Glutamatergic neuron (in vitro differentiated cells): ENCODE measurements at places on chromosomes 11 and 22. TPM values are rescaled to one million over a fixed set of nuclear protein-coding genes. Genes with fewer than 3 reads are reported as not detected.

PDGFD gene
- total RNA-seq, result 0.49 TPM

PIWIL4 gene
- 0.69 TPM for total RNA-seq

FANCF gene
- total RNA-seq, result 22.0 TPM

B3GAT1 gene
- 240 TPM for total RNA-seq

KCNC1 gene
- total RNA-seq, result 12.6 TPM

TSGA10IP gene
- total RNA-seq, result not detected

CABP7 gene
- 14.6 TPM for total RNA-seq

CATSPERZ gene
- total RNA-seq, result not detected

OR52N4 gene
- not detected for total RNA-seq

KRTAP5-2 gene
- not detected for total RNA-seq

ZNF214 gene
- total RNA-seq, result 1.8 TPM

GRCh38 chr22:49583886-49584505, 243.7 kb downstream of the BRD1 start:
- no peak for DNase-seq

DNA sequence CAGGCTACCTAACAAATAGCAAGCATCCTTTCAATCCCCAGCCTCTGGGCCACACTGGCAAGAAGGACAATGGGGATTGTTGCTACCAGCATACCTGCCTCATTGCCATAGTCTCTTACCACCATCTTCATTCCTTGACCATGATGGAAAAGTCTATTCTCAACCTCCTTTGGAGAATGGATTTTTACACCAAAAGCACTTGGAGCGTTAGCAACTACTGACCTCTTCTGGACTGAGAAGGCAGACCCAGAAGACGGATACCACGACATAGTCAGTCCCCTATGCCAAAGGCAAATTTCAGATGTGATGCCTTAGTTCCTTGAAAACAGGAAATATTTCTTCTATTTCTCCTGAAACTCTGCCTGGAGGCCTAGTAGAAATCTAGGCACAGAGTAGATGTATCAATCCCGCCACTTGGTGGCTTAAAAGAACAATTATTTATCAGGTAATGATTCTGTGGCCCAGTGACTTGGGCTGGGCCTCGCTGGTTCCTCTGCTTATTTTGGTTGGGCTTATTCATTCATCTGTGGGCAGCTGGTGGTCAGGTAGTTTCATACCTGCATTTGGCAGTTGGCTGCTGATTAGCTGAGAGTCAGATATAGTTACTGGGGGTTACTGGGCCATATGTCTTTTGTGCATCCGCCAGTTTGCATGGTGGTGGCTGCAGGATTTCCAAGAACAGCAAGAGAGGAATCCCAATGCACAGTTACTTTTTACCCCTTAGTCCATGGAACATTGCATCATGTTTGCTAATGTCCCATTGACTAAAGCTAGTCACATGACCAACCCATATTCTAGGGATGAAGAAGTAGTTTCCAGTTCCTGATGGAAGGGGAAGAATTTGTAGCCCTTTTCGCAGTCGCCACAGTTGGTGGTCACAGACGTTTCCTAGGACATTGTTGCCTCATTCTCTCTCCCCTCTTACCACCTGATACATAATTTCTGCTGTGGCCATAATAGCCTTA, 75.2 kb downstream of the DHCR7 start:
- no peak for DNase-seq

- no peak for DNase-seq
Observed at GRCh38 chr11:41189701-41190436, 269.6 kb downstream of the LRRC4C start.

DNA sequence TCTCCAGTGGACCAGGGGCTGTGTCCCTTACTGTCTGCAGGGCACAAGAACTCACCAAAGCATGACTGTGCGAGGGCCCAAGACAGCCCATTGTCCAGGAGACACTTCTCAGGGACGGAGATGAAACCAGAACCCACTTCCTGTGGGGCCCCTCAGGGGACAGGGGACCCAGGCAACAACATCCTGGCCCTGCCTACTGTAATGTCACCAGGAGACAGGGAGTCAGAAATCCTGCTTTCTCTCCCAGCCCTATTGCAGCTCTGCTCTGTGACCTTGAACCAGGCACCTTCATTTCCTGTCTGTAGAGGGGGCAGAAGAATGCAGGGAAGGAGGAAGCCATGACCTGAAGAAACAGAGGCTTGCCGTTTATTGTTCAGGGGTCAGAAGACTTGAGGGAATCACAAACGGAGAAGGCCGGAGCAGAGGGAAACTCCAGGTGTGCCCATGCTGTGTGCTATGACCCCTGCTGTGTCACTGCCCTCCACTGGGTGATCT, 98.0 kb downstream of the NAT10 start:
- DNase-seq, result no peak

DNA sequence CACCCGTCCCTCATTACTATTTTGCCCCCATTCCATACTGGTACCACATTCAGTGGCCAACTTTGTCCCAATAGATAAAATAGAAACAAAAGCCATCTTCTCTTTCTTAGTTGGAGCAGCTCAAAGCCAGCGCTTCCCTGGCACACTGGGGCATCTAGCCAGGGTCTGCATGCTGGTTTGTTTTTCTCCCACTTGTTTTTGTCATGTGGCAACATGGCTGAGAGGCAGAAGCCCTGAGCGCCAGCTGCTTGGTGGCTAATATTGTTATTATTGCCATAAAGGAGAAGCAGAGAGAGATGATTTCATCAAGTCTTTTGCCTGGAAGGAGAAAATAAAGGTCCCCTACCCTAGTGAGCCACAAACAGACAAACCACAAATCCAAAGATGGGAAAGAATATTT, 48.4 kb upstream of the CRTAM start:
- DNase-seq, result no peak

- DNase-seq, result no peak
Observed at GRCh38 chr22:40928657-40929056, 22.5 kb upstream of the RBX1 start.

DNA sequence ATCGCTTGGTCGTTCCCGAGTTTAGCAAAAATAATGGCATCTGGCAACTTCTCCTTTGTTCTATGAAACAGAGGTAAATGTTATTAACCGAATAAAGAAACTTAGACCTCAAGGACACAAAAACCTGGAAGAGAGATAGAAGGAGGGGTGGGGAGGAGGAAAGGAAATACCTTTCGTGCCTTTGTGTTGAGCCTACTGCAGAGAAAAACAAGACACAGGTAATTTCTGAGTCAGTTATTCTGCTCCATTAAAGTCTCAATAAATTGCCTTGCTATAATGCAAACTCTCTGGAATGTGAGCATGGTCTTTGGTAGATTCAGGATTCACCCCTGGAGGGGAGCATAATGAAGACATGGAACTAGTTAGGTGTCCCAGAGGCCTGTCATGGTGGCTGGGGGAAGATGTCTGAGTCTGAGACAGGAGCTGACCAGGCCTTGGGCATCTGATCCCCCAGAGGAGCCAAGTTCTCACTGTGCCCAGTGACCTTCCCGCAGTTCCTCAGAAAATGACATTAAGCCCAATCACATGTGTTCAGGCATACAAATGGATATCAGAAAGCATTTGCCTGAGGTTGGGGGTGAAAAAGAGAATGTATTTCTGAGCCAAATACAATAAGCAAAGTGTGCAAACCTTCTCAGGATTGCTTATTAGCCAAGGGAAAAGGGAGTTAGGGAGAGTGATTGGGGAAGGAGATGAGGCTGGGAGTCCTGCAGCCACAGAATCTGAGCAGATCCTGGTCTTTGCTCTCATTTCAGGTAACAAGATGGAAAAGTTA, 72.6 kb upstream of the CADM1 start:
- DNase-seq, result no peak

- DNase-seq, result no peak
Observed at GRCh38 chr22:26431261-26431995, 2.4 kb downstream of the ASPHD2 start.

GRCh38 chr11:57402188-57403002, 11.9 kb upstream of the PRG2 start:
- no peak for DNase-seq

GRCh38 chr22:23791738-23792645, 5.2 kb downstream of the SMARCB1 start:
- no peak for DNase-seq

GRCh38 chr11:131756479-131757110, 386.2 kb downstream of the NTM start:
- DNase-seq, result no peak

DNA sequence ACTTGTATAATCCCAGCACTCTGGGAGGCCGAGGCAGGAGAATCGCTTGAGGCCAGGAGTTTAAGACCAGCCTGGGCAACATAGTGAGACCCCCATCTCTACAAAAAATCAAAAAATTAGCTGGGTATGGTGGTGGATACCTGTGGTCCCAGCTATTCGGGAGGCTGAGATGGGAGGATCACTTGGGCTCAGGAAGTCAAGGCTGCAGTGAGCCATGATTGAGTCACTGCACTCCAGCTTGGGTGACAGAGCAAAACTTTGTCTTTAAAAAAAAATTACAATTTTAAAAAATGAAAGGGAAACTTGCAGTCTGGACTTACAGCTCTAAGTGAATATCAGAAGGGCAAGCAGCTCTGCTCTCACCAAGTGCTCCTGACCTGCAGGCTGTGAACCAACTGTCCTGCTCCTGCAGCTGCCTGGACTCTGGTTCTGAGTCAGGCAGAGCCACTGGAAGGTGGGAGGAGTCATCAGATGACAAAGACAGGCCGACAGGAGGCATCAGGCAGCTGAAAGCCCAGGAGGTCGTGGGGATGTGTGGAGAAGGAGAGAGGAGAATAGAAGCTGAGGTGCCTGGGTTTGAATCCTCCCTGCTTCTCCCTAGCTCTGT, 9.6 kb downstream of the SMTNL1 start:
- peak; percentile 47 for DNase-seq

- DNase-seq, result no peak
Observed at GRCh38 chr11:13140873-13141655, 131.9 kb downstream of the RASSF10 start.

- DNase-seq, result no peak
Observed at GRCh38 chr11:111414267-111414931, 35.3 kb upstream of the POU2AF1 start.

DNA sequence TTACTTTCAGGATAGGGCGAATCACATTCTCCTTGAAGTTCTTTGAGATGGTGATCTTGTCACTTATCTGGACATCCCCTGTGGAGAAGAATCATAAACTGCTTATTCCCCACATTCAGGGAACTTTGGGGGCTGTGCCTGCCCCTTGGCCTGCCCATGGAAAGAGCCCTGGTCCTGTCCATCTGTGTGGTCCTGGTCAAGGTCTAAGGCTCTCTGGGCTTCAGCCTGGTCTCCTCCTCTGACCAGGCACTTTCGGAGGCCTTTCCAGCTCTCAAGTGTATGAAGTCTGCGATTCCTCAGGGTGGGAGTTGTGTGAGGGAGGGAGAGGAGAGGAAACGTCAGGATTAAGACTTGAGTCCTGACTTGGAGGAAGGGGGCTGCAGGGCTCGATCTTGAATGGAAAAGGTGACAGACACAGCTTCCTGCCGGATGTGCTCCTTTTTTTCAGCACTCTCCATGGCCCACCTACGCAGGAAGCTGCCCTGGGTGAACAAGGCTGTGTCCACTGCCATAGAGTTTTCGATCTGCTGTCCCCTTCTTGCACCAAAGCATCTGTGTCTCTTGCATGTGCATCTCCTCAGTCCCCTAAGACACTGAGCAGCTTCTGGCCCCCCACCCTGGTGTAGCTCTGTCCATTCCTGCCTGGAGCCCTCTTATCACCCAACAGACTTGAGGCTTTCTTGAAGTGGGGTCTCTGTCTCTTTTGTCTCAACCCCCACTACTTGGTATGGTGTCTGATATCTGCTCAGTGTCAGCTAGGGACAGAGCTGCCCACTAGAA, 50.8 kb upstream of the PHOX2A start:
- no peak for DNase-seq

GRCh38 chr11:109697140-109697843, 275.3 kb downstream of the C11orf87 start:
- DNase-seq, result no peak

DNA sequence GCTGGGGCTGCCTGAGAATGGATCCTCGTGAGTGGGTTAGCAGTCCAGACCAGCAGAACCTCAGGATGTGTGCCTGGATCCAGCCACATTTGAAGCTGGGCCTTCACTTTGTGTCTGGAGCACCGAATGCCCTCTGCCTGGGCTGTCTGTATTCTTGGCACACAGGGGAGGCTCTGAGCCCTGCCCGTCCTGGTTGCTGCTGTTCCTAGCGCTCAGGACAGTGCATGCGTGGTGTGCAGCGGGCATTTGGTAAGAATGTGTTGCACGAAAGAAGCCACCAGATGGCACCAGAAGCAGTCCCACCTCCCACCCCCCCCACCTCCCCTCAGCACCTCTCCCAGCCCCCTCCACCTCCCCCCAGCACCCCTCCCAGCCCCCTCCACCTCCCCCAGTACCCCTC, 4.1 kb upstream of the MAPK11 start:
- DNase-seq, result peak; percentile 62

DNA sequence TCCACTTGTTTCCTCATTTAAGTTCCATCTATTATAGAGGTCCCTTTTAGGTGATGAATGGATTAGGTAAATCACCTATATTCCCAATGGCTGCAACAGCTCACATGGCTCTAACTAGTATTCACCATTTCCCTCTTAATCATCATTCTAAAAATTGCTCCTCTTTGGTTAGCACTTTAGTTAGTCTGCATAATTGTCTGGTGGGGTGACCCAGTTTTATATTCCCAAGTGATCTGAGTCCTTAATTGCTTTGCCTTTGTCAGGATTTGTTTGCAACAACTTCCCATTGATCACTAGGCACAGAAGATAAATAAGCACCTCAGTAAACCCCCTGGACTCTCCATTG, 395.2 kb downstream of the RAB38 start:
- DNase-seq, result no peak

GRCh38 chr11:111322534-111322933, 24.2 kb downstream of the POU2AF3 start:
- no peak for DNase-seq

- peak; percentile 44 for DNase-seq
Observed at GRCh38 chr11:32438866-32439489, 3.6 kb upstream of the WT1 start.

DNA sequence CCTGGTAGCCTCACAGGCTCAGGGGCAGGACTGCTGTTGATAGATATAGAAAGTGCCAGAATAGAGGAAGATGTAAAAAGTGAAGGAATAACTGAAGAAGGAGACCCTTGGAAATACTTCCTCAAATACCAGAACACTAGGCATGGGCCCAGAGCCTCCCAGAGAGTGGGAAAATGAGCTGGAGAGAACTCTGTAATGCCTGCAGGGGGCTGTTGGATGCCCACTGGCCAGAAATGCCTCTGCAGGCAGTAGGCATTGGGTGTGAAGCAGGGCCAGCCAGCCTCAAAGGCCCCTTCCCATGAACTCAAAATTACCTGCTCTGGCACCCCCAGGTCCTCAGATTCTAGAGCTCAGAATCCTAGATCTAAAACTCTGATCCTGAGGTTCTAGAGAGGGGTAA, 15.1 kb downstream of the P2RY2 start:
- peak; percentile 5 for DNase-seq

DNA sequence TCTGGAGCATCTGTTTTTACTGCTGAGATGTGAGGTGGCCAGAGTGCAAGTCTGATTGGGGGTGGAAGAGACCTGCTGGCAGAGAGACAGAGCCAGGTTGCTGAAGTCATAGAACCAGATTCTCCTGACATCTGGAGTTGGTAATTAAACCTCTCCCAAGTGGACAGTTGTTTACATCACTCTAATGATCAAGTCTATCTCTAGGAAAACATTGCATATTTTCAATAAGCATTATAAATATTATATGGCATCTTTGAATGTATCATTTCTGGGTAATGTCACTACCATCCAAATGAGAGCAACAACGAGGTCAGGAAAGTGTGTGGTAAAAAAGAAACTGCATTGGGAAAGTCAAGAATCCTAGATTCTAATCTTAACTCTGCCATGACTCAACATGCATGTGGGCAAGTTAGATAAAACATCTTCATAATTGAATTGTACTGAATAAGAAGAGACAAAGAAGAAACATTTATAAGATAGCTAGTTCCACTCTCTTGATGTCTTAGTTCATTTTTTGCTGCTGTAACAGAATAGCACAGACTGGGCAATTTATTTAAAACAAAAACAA, 351.2 kb upstream of the API5 start:
- no peak for DNase-seq
